ENCODE measurements at places on chromosomes 2 and 18.

- no peak for DNase-seq
Observed at GRCh38 chr2:177972123-177972522, 100.5 kb downstream of the PDE11A start.

- no peak for DNase-seq
Observed at GRCh38 chr2:182367401-182367800, 59.4 kb downstream of the PDE1A start.

DNA sequence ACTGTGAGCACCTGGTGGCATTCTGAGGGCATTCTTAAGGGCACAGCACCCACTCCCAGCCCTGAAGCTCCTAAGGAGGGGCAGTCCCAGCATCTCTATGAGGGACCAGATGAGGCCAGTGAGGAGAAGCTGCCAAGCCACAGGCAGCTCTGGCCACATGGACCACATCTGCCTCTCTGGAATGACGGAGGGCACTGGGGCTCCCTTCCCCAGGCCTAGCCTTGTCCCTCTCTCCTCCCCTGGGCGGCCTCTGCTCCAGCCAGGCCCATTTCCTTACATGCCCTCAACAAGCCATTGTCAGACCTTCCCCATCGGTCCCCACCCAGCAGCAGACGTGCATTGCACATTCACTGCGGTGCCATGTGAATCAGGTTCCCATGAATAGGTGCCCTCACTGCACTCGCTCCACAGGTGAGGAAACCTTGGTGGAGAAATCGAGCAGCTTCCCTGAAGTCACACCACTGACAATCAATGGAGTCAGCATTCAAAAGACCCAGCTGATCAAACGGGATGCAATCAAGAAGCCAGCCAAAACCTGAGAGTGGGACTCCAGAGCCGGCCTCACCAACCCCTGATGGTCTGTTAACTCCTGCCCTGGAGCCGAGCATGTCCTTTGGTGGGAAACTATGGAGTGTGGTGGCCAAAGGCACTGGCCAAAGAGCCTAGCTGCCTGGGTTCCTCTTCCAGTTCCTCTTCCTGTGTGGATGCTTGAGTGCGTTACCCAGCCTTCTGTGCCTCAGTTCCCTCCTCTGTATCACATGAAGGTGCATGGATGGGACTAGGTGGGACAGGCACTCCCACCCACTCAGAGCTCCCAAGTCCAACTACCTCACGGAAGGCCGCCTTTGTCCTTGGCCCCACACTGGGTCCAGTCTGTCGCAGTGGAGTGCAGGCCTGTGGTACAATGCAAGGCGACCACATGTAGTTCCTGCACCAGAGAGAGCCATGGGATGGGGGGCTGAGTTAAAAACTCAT is 147.3 kb downstream of the ZFP36L2 start:
- no peak for DNase-seq

DNA sequence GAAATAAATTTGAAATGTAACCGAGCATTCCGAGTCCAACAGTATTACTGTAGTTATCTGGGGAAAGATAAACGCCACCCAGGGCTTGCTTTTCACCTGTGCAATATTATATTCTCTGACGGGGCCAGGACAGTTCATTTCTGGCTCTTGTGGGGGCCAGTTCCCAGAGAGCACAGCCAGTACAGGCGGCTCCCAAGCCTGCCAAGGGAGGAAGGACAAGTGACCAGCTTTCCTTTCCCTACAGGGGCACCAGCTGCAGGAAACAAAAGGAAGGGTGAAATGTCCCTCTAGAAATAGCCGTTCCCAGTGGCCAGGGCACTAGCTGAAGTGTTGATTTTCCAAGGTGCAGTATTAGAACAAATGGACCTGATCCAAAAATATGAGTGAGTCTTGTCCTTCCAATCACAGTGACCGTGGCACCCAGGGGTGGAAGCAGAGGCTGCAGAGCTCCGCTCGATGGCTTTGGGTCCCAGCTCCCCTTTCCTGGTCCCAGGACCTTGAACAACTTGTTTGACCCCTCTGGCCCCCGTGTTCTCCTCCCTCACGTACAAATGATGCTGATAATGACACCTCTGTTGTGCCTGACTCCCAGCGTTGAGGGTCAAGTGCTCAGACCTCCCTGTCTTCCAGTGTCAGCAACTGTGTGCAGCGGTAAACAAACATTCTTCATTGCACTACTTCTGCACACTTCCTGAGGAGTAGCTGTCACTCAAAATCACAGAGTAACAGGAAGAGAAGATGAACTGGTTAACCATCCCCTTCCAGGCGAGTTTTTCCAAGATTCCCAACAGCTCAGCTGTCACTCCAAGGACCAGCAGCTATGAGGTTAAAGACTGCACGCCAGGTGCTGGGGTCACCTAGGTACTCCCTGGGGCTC is 40.9 kb downstream of the GYPC start:
- no peak for DNase-seq

GRCh38 chr18:76491776-76492668 is 3.0 kb downstream of the ZNF516 start:
- no peak for DNase-seq

DNA sequence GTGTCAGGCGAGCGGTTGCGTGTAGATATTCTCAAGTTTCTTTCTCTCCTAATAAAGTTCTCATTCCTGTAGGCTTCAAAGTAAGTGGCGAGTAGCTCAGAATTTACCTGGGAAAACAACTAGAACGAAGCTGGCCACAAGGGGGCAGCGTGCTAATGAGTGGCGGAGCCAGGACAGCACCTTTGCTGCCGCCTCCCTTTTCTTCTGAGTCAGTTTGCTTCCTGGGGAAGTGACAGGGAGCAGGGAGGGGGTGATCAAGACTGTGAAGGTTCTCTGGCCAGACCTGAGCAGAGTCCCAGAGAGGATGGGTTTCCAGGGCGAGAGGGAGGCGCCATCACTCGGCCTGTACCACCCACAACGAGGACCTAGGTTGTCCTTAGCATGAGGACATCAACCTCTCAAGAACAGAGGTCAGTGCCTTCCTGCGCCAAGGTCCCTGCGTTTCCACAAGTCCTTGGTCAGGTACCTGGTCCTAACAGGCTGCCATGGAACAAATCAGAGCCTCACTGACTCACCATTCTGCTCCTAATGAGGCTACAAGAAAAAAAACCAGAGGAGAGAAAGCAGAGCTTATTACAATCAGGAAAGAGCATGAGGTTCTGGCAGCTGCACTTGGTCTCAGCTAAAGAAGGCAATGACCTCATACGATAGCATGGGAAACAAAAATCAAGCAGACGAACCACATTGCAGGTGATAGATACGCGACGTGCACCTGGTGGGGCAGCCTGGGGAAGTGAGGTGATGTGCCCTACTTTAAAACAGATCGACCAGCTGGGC is 98.7 kb downstream of the PLB1 start:
- peak; percentile 58 for DNase-seq

- no peak for DNase-seq
Observed at GRCh38 chr2:201203916-201204654, 21.1 kb downstream of the CASP10 start.

GRCh38 chr2:3143602-3144001 is 234.0 kb downstream of the EIPR1 start:
- DNase-seq: no peak

Measured in non-pigmented ciliary epithelial cell (primary cell).